ENCODE measurements at places on chromosomes 3 and 15.
A peak's percentile ranks its signal among the peaks of the same experiment; 100 is the strongest.

DNA sequence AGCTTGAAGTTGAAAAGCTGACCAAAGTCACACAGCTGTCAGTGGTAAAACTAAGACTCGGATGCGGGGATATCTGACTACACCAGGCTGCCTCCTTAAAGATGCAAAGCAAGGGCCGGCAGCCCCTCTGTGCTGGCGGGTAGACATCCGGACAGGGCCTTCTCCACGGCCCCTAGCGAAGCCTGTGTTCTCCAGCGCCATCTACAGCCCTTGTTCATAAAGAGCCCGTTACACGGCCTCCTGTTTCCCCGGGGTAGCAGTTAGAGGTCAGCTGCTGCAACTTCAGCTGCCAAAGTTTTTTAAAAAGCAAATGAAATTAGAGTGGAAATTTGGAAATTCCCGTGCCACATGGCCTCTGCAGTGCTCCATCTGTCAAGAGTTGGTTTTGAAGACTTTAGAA is 383.0 kb downstream of the TBL1XR1 start:
- peaks cover 11% of the 10 kb centered on the region for H3K27me3 ChIP-seq
- H3K27ac ChIP-seq, result no peak overlapping the region
- no peaks in the 10 kb centered on the region for H3K4me1 ChIP-seq
- H3K36me3 ChIP-seq, result no peaks in the 10 kb centered on the region

GRCh38 chr3:129890125-129890524 is 3.4 kb downstream of the TMCC1 start:
- H3K4me1 ChIP-seq, result peaks cover 56% of the 10 kb centered on the region
- H3K27me3 ChIP-seq, result no peaks in the 10 kb centered on the region
- no peak overlapping the region for H3K27ac ChIP-seq

DNA sequence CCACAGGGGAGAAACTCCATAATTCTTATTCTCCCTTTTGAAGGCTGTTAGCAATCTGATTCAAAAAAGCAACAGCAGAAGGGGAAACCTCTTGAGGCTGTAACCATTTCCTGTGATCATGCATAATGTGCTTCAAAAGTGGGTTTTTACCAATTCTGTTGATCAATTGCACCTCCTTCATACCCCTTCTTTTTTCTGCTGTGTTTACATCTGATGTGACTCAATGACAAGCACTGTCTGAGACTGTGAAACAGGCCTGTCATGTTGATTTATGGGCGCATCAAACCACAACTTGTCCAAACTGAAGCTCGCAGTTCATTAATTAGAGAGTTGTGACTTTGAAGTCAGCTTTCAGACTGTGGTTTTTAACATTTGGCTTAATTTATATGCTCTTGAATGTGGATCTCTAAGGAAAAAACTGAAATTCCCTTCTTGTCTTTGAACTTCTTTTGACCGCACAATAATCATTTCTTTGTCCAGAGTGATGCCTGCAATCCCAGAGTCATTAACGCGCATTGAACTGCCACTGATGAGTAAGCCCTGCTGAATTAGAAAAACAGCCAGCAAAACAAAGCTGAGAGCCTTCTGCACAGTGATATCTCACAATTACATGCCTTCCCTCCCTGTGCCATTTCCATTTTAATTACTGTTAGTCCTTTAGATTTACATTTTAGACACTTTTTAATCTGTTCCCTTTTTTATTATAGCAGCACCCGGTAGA is 532.8 kb downstream of the FOXP1 start:
- peaks cover 47% of the 10 kb centered on the region for H3K36me3 ChIP-seq
- peaks cover 67% of the 10 kb centered on the region for H3K4me1 ChIP-seq
- H3K4me3 ChIP-seq, result peak overlapping the region; percentile 85

GRCh38 chr3:97957617-97958311 is 14.5 kb downstream of the RIOX2 start:
- H3K4me1 ChIP-seq, result no peaks in the 10 kb centered on the region
- H3K27ac ChIP-seq, result no peak overlapping the region
- H3K4me3 ChIP-seq, result no peak overlapping the region
- H3K36me3 ChIP-seq, result peaks cover 24% of the 10 kb centered on the region
- H3K27me3 ChIP-seq, result no peaks in the 10 kb centered on the region

GRCh38 chr3:161854232-161854771 is 357.7 kb downstream of the OTOL1 start:
- no peak overlapping the region for H3K27ac ChIP-seq
- DNase-seq, result peak; percentile 3
- no peak overlapping the region for H3K4me3 ChIP-seq
- H3K4me1 ChIP-seq, result no peaks in the 10 kb centered on the region
- no peaks in the 10 kb centered on the region for H3K36me3 ChIP-seq

- no peak overlapping the region for H3K4me3 ChIP-seq
- no peak overlapping the region for H3K27ac ChIP-seq
- H3K4me1 ChIP-seq, result peaks cover 8% of the 10 kb centered on the region
- H3K27me3 ChIP-seq, result no peaks in the 10 kb centered on the region
- DNase-seq, result no peak
Measured at GRCh38 chr3:47523310-47524073, 10.0 kb upstream of the ELP6 start.

DNA sequence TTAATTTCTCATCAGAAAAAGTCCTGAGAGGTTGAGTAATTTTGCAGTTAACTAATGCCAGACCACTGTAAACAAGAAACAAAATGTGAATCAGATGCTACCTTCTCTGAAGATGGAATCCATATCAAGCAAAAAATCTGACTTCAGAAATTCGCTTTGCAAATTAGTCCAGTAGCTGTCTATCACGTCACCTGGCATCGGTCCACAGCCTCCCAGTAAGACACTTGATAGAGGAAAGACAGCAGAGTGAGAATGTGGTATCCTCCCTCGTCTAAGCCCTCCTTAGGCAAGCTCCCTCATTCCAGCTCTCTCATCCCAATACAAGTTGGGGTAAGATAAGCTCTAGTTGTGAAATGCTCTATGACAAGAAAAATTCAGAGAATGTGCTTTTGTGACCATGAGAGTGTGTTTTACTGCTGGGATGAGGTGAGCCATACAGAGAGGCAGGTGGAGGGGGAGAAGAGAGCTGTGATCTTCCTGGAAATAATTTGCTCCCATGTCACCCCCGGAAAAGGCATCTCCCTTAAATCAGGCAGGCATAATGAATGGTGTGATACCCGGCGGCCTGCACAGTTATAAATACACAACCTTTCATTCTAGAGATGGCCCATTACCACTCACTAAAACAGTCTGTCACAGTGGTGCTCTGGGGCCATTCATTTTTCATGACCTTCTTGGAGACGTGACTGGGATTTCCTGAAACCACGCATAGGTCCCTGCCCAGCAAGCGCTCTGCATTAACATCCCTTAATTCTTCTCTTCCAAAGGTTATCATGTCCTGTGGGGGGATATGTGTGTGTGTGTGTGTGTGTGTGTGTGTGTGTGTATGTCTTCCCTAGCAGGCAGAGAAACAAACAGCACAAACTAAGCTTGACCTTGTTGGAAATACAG is 602.0 kb upstream of the KCNMB2 start:
- H3K36me3 ChIP-seq, result no peaks in the 10 kb centered on the region
- no peaks in the 10 kb centered on the region for H3K27me3 ChIP-seq
- H3K4me3 ChIP-seq, result no peak overlapping the region
- peaks cover 10% of the 10 kb centered on the region for H3K4me1 ChIP-seq

DNA sequence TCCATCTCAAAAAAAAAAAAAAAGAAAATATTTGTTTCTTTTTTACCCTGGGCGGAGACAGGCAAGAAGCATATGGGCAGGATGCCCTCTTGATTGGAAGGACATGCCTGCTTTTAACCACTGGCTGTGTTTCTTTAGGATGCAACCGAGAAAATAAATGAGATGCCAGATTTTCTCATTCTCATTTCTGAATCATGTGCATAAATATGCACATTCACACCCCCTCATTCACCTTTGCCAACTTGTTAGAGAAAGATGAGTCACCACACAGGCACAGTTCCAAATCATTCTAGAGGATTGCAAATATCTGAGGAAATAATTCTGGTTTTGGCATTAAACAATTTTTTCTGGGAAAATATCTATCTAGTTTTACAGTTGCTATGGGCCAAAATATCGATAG is 3.3 kb downstream of the LIPH start:
- peaks cover 25% of the 10 kb centered on the region for H3K4me1 ChIP-seq
- H3K27ac ChIP-seq, result no peak overlapping the region
- no peak overlapping the region for H3K4me3 ChIP-seq
- H3K27me3 ChIP-seq, result no peaks in the 10 kb centered on the region
